Activated naive CD8-positive, alpha-beta T cell treated with anti-CD3 and anti-CD28 coated beads, Interleukin-2, amount 50 U/mL, for 24 hours (primary cell): ENCODE measurements at places on chromosomes 6 and 20.
A peak's percentile ranks its signal among the peaks of the same experiment; 100 is the strongest.

DNA sequence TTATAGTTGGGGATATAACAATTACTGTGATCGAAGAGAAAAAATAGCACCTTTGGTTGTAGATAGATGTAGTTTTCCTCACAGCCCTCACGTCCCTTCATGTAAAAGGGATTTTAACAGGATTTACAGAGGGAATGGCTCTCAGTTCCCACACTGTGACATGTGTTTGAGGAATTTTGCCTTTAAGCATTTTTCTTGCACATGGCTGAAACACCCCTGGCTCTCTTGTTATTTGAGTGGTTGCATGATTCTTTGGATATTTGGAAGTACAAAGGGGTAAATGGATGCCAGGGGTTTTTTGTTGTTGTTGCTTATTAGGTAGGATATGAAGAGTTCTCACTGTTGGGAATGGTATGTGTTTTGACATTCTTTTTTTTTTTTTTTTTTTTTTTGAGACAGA, 48.2 kb downstream of the JAG1 start:
- no peak for DNase-seq

DNA sequence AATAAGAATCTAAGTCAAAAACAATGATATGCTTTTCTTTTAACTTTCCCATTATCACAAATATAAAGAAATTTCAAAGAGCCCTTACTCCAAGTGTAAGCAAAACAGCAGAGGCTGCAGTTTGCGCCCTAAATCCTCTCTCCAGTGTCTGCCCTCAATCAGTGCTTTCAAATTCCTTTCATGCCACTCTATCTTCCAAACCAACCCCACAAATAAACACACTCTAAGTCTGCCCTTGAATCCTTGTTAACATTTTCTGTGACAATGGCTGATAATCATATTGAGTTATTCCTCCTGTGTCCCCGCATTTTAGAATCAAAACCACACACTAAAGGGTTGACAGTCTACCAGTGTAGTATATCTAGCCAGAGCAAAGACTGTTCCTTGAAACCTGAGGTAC, 317.9 kb upstream of the MARCKS start:
- DNase-seq, result no peak

DNA sequence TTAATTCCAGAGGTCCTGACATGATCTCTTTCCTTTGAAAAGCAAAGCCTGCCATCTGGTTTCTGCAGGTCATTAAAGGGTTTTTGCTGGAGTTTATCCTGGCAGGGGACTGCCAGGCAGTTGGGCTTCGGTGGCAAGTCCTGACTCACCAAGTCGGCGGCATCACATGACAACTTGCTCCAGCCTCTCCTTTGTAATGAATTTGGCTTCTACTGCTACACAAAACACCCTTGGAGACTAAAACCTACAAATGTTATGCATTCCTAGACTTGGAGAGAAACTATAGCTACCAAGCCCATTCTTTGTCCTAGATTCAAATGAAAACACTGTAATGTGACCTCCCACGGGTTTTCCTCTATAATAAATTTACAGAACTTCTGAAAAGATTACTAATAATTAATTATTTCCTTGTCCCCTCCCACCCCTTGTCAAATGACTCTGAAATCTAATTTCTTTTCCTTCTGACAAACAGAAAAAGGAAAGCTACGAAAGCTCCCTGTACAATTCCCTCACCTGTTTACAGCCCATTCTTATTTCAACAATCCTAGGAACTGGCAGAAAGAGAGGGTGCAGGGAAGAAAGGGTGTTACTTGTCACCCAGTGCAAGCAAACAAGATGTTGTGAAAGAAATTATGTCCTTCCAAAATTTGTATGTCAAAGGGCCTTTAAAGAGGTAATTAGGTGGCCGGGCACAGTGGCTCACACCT, 62.9 kb downstream of the QRSL1 start:
- no peak for DNase-seq

DNA sequence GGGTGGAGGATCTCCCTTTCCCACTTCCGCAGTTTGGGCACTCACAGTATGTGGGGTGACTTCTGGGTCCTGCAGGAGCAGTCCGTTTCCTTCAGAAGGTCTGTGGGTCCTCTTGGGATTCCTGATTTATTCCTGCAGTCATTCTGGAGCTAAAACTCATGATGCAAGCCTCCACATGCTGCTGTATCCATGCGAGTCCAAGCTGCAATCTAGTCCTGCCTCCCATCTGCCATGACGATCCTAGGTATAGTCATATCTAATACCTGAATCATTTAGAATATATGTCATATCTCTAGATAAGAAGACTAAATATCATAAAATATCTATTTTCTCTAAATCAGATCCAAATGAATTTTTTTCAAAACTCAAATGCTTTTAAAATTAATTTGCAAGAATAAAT, 103.4 kb upstream of the AHI1 start:
- DNase-seq, result no peak

- DNase-seq, result peak; percentile 11
Observed at GRCh38 chr6:5084781-5085647, at the start of gene PPP1R3G. TSS of gene PPP1R3G (plus strand) at chr6:5085341. CDS start at chr6:5085486, 145 bp downstream.

- peak; percentile 71 for DNase-seq
Observed at GRCh38 chr20:3407771-3408637, 535 bp upstream of the DNAAF9 start.
